ENCODE measurements at places on chromosomes 11 and 22.
A peak's percentile ranks its signal among the peaks of the same experiment; 100 is the strongest.

- no peak for DNase-seq
Observed at GRCh38 chr11:62553080-62553838, 6.7 kb upstream of the AHNAK start.

DNA sequence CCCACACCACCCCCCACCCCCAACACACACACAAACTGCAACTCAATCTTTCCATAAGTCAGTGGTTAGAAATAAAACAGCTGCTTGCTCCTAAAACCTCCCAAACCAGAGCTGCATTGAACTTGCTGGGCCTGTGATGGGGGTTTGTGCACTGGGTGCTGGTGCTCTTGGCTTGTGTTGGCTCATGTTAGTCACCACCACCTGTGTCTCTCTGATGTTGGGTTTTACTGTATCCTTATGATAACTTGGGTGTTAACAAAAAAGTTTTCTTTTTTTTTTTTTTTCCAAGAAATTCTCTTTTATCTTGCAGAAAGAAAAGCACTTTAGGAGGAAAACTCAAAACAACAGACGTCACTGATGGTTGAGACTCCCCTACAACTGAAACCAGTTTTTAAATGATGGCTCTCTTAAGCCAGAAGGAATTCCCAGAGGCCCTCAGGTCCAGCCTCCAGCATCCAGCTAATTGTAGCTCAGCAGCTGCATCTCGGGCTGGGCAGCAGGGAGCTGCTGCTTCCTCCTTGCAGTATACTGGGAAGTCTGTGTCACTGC is 79.9 kb upstream of the DRD2 start:
- DNase-seq, result no peak

DNA sequence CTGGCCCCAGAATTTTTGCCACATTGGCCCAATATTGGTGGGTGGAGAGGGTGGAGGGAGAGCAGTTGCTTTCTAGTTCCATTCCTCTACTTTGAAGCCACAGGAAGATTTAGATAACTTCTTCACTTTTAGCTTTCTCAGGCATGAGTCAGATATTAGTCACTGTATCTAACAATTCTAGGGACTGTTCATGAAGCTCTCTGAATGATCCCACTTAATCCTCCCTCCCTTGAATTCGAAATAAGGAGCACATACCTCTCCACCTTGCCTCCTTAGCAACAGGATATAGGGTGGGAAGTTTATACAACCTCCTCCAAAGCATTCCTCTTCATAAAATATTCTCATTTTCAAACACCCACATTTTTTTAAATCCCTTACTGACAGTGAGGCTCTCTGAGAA is 13.5 kb downstream of the FSHB start:
- no peak for DNase-seq

DNA sequence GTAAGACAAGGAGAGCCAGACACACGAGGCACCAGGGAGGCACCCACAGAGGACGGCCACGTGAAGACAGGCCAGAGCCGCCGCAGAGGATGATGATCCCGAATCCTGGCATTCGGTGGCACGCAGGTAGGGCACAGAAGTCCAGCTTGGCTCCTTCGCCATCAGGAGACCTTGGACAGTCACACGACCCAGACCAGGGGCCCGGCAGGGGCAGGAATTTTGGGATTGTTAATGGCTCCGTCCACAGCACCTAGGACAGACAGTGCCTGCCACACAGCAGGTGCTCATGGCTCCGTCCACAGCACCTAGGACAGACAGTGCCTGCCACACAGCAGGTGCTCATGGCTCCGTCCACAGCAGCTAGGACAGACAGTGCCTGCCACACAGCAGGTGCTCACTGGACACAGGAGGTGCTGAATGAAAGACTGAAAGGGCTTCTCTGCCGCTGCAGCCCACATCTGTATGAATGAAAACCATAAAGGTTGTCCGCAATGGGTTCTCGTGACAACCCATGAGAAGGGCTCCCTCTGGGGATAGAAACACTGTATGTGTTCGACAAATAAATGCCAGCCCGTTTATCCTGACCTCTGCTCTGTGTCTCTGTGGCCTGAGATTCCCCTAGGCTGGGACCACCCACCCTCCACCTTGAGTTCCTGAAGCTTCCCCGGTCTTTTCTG is 341.6 kb downstream of the CTTN start:
- no peak for DNase-seq

DNA sequence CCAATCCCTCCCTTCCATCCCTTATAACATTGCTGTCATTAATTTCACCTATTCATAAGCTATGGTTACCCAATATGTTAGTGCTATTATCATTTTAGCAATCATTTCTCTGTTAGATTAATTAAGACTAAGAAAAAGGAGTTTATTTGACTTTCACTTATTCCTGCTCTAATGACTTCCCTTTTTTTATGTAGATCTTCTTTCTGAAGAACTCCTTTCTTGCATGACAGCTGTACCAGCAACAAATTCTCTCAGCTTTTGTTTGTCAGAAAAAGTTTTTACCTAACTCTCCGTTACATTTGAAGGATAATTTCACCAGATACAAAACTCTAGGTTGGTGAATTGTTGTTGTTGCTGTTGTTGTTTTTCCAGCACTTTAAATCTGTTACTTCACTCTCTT is 28.6 kb upstream of the OR8B8 start:
- DNase-seq, result no peak

- DNase-seq, result no peak
Observed at GRCh38 chr11:7495882-7496551, 10.7 kb downstream of the OLFML1 start.

DNA sequence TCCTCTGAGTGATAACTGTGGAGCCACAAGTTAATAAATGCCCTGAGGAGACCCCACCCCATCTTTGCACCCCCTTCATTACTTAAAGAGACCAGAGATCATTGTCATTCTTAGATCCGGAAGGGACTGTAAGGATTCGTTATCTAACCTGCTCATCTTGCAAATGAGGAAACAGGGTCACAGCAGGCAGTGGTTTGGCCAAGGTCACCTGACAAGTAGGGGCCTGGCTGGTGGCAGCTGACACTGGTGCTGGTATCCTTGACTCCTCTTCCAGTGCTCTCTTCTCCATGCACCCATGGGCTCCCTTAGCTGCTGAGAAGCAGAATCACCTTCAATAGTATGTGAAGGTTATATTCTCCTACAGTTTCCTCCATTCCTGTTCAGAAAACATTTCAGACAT is 151.6 kb downstream of the GRIK4 start:
- no peak for DNase-seq

GRCh38 chr11:36777311-36777710 is 179.3 kb upstream of the RAG2 start:
- no peak for DNase-seq

- DNase-seq, result no peak
Observed at GRCh38 chr11:103069367-103069766, 22.6 kb downstream of the DCUN1D5 start.

GRCh38 chr11:44267006-44267749 is 42.8 kb downstream of the ALX4 start:
- no peak for DNase-seq

DNA sequence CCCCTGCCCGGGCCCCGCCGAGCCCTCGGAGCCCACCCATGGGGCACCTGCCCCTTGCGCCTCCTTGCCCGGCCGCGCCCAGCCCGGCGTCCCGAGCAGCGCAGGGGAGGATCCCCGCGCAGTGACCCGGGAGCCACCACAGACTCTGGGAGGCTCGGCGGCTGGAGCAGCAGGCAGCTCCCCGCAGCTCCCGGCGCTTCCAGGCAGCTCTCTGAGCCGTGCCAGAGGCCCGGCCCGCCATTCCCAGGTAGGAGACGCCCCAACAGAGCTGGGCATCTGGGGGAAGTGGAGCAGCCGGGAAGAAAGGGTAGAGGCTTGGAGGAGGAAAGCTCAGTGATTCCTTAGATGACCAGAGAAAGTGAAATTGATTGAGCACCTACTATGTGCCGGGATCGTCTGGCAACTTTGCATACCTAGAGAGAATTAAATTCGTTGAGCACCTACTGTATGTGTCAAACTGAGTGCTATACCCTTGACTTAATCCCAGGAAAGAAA is 670 bp downstream of the RASD2 start:
- no peak for DNase-seq

DNA sequence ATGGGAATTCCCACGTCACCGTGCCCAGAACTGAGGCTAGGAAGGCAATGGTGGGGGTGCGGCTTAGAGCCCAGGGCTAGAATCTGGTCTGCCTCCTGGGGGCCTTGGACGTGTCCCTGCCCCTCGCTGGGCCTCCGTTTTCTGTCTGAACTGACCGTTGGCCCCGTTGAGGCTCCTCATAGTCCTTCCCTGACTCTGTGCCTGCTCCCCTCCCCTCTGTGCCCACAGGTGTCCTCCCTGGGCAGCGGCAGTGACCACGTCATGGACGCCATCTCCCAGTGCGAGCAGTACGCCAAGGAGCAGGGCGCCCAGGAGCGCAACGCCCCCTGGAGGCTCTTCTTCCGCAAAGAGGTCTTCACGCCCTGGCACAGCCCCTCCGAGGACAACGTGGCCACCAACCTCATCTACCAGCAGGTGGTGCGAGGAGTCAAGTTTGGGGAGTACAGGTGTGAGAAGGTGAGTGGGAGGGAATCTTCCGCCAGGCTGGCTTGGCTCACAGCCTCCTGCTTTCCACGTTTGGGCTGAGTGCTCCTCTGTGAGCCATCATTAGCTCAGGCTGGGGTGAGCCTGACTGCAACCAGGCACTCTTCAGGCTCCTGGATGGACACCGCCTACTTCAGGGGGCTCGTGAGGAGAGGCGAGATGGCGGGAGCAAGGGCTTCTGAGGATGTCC is 63.9 kb downstream of the MYO7A start:
- DNase-seq, result peak; percentile 14

DNA sequence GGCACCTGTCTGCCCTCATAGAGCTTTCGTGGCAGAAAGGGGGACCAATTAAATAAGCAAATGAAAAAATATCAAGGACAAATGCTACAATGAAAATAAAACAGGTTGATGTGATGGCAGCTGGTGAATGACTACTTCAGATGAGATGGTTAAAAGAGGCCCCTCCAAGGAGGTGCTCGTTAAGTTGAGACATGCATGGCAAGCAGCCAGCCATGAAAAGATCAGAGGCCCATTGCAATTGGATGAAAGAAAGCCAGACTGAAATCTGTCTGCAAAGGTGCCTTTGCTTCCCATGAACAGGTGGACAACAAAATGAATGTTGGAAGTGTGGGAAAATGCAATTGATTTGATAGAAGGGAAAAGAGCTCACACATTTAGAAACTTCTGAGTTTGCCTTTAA is 848 bp upstream of the TRPC6 start:
- no peak for DNase-seq

DNA sequence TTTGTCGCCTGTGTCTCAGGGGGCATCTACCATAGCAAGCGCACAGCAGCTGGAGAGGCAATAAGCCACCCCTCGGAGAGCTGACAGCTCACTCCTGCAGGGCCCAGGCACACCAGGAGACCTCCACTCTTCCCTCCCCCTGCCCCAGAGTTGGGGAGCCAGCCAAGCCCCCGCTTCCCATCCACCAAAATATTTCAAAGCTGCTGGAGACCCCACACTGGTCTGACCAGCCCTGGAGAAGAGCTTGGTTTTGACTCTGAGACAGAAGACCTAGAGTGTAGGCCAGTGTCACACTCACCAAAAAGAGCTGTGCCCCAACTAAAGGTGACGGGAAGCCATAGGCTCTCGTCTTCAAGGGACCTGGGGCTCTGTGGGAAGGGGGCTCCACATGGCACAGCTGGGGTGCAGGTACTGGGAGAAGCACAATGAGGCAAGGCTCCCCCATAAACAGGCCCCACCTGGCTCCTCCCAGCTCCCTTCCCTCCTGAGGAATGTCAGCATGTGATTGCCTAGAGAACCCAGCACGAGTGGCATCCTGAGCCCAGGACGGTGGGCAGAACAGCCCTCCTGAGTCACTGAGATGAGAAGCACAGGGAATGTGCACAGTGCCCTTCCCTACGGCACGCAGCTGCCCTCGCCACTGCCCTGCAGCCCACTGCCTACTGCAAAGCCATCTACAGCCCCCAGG is 5.8 kb upstream of the GNAZ start:
- DNase-seq, result no peak

- no peak for DNase-seq
Observed at GRCh38 chr22:17570851-17571631, 7.7 kb downstream of the SLC25A18 start.

GRCh38 chr11:66011239-66011784 is 496 bp upstream of the CST6 start:
- DNase-seq, result no peak

- DNase-seq, result no peak
Observed at GRCh38 chr11:123202155-123203151, 7.4 kb upstream of the CLMP start.

GRCh38 chr22:40482391-40482790 is 112.0 kb downstream of the SGSM3 start:
- no peak for DNase-seq

DNA sequence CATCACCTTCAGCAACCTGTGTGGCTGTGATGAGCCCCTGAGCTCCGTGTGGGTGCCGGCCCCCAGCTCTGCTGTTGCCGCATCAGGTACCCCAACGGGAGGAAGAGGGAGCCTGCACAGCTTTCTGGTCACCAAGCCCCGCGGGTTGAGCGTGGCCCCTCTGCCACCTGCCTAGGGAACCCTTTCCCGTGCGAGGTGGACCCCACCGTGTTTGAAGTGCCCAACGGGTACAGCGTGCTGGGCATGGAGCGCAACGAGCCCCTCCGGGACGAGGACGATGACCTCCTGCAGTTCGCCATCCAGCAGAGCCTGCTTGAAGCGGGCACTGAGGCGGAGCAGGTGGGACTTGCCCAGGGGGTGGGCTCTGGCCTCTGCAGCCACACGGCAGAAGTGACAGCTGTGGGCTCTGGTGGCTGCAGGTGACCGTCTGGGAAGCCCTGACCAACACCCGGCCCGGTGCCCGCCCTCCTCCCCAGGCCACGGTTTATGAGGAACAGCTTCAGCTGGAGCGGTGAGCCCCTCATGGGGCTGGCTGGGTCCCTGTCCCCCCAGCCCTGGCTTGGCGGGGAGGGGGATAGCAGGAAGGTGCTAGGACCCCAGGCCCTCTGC is 1.9 kb upstream of the SSH3 start:
- DNase-seq, result no peak

DNA sequence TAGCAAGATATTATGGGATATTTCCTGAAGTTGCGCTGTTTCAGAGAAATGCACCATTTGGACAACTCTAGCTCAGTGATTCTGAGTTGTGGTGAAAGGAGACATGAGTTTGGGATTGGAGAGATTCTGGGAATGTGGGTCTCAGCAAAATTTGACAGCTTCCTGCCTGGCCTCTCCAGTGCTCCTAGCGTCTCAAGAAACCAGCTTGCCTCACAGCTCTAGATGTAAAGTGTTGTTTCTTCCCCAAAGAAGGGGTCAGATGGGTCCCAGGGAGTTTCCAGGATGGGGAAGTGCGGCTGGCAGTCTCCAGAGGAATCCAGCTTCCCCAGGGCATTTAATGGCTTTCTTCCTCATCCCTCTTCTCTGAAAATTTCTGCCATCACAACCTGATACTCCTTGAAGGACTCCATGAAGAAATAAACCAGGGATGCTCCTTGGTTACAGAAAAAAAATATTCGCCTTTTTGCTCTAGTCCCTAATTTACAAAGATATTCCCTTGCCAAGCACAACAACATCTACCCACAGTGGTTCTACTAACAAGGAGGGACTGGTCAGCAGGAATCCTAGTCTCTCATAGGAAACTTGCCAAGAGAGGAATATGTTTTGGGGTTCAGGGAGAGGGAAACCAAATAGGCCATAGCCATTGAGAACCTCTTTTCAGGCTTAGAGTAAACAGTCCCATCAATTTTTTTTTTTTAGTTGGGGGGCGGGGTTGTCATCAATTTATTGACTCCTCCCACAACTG is 185.4 kb upstream of the E2F8 start:
- DNase-seq, result no peak
